ENCODE measurements at places on chromosomes 3 and 15.

DNA sequence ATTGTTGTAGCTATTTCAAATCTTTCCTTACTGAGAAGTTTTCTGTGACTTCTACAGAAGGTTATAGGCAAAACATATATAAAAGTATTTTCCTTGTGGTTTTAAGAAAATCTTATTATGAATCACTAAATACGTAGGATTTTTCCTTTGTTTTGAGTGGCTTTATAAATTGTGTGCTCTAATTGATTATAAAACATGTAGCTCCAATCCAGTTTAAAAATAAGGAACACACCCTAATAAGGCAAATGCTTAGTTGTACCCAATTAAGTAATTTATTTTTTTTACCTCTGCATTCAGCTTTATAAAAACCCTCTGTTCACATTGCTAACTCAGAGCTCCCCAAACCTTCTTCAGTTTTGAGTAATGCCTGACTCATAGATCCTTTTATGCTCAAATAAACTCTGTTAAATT is 408.0 kb downstream of the NAALADL2 start:
- no peak overlapping the region for H3K27ac ChIP-seq
- no peaks in the 10 kb centered on the region for H3K36me3 ChIP-seq
- H3K4me3 ChIP-seq, result no peak overlapping the region

- no peaks in the 10 kb centered on the region for H3K36me3 ChIP-seq
- no peaks in the 10 kb centered on the region for H3K27me3 ChIP-seq
- no peak overlapping the region for H3K4me3 ChIP-seq
- H3K4me1 ChIP-seq, result no peaks in the 10 kb centered on the region
- no peak overlapping the region for H3K27ac ChIP-seq
Observed at GRCh38 chr3:54698054-54698453, 229.8 kb downstream of the LRTM1 start.

- no peaks in the 10 kb centered on the region for H3K27me3 ChIP-seq
- no peak overlapping the region for H3K4me3 ChIP-seq
- no peak for DNase-seq
- H3K4me1 ChIP-seq, result no peaks in the 10 kb centered on the region
- H3K27ac ChIP-seq, result no peak overlapping the region
- no peaks in the 10 kb centered on the region for H3K36me3 ChIP-seq
Observed at GRCh38 chr3:144033240-144033589, 61.6 kb downstream of the DIPK2A start.

- no peak for DNase-seq
- no peak overlapping the region for H3K27ac ChIP-seq
- no peaks in the 10 kb centered on the region for H3K27me3 ChIP-seq
- H3K36me3 ChIP-seq, result no peaks in the 10 kb centered on the region
Observed at GRCh38 chr15:58148120-58148519, 9.9 kb downstream of the AQP9 start.

- H3K4me3 ChIP-seq, result no peak overlapping the region
- no peak overlapping the region for H3K27ac ChIP-seq
- H3K36me3 ChIP-seq, result no peaks in the 10 kb centered on the region
- DNase-seq, result peak; percentile 77
- H3K4me1 ChIP-seq, result no peaks in the 10 kb centered on the region
- H3K27me3 ChIP-seq, result no peaks in the 10 kb centered on the region
Observed at GRCh38 chr3:21752749-21753347, 1.8 kb upstream of the ZNF385D start.

DNA sequence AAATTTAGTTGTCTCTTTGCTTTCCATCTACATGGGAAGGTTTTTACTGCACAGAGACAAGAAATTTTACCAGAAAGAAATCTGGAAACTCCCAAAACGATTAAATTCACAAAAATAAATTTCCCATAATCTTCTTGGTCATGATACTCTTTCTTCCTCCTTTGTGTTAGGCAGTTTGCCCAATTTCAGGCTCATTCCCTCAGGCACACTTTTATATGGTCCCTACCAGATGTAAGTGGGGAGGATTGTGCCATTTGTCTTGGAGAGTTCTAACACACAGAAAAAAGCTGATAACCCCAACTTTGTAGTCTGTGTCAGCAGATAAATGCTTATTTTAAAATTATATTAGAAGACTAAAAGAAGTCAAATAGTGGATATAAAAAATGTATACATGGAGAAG is 49.1 kb upstream of the CCDC50 start:
- H3K4me3 ChIP-seq, result no peak overlapping the region
- H3K27ac ChIP-seq, result no peak overlapping the region
- no peaks in the 10 kb centered on the region for H3K4me1 ChIP-seq

DNA sequence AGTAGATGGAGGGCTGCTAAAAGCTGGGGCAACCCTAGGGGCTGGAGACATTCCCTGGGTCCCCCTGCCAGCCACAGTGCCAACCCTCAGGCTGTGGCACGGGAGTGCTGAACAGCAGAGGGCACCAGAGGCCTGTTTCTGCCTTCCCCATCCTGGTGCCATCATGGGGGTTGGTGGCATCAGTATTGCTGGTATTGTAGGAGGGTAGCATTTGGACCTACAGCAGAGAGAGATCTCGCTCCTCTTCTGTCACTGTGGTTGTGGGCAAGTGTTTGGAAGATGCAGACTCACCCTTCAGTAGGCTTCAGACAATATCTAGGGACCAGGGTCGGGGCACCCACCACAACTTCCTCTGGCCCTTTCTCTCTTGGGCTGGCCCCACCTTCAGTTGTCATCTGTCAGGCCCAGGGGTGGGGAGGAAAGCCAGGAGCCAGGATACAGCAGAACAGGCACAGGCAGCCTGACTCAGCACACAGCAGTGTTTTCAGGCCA is 123.5 kb downstream of the RPLP1 start:
- H3K36me3 ChIP-seq, result no peaks in the 10 kb centered on the region
- H3K27me3 ChIP-seq, result no peaks in the 10 kb centered on the region
- peak; percentile 31 for DNase-seq
- H3K4me3 ChIP-seq, result no peak overlapping the region

DNA sequence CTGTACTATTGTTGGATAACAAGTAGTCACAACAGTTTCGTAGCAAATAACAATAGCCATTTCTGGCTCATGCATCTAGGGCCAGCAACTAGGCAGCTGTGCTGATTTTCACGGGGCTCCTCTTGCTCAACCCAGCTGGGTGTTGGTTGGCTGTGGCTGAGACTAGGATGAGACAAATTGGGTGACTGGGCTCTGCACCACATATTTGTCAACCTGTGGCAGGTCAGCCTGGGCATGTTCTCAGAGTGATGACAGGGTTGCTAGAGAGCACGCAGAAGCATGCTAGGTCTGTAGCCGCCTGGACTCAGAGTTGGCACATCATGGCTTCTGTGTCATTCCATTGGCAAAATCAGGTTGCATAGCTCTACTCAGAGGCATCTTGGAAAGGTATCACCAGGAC is 175.9 kb downstream of the OTOL1 start:
- H3K27ac ChIP-seq, result peak overlapping the region; percentile 58
- H3K36me3 ChIP-seq, result no peaks in the 10 kb centered on the region
- H3K27me3 ChIP-seq, result no peaks in the 10 kb centered on the region
- no peak overlapping the region for H3K4me3 ChIP-seq
- DNase-seq, result peak; percentile 80

DNA sequence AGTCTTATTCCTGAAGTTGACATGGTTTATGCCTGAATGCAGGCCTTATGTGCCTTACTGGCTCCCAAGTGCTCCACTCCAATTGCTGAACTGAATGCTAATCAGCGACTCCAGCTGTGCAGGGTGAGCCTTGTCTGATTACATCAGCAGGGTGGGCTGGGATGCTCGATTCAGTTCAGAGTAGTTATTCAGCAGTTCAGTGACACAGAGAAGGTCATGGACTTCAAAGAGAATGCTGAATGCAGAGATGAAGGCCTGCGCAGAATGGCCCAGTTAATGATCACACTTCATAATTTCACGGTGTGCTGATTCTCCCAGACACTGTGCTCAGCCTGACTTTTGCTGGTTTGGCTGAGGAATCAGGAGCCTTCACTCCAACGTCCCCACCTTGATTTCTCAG is 63.6 kb downstream of the CLDN1 start:
- H3K4me3 ChIP-seq, result no peak overlapping the region
- DNase-seq, result peak; percentile 73
- peaks cover 35% of the 10 kb centered on the region for H3K4me1 ChIP-seq

- H3K27me3 ChIP-seq, result no peaks in the 10 kb centered on the region
- H3K4me1 ChIP-seq, result no peaks in the 10 kb centered on the region
- DNase-seq, result no peak
- H3K27ac ChIP-seq, result no peak overlapping the region
- no peaks in the 10 kb centered on the region for H3K36me3 ChIP-seq
Observed at GRCh38 chr15:52200831-52201365, 9.7 kb upstream of the GNB5 start.

GRCh38 chr15:61380270-61380669 is 151.2 kb upstream of the RORA start:
- H3K27ac ChIP-seq, result peak overlapping the region; percentile 14
- DNase-seq, result peak; percentile 54
- peaks cover 14% of the 10 kb centered on the region for H3K4me1 ChIP-seq
- H3K27me3 ChIP-seq, result no peaks in the 10 kb centered on the region
- no peak overlapping the region for H3K4me3 ChIP-seq

GRCh38 chr15:45386420-45386819 is 8.1 kb upstream of the GATM start:
- no peaks in the 10 kb centered on the region for H3K36me3 ChIP-seq
- no peak for DNase-seq
- H3K27me3 ChIP-seq, result no peaks in the 10 kb centered on the region
- H3K4me3 ChIP-seq, result no peak overlapping the region

DNA sequence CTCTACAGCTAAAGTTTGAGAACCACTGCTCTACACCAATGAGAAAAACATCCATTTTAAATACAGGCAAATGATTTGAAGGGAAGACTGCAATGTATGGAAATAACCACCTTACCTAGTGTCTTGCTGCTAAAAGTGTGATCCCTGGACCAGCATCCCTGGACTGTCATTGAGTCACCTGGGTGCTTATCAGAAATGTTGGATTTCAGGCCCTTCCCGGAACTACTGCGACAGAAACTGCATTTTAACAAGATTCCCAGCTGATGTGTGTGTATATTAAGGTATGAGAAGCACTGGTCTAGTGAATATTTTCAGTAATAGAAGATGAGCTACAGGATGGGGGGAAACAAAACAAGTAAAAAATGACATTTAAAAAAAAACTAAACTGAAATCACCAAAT is 324.1 kb downstream of the MECOM start:
- DNase-seq, result no peak
- H3K4me3 ChIP-seq, result no peak overlapping the region
- H3K36me3 ChIP-seq, result no peaks in the 10 kb centered on the region
- no peaks in the 10 kb centered on the region for H3K4me1 ChIP-seq

DNA sequence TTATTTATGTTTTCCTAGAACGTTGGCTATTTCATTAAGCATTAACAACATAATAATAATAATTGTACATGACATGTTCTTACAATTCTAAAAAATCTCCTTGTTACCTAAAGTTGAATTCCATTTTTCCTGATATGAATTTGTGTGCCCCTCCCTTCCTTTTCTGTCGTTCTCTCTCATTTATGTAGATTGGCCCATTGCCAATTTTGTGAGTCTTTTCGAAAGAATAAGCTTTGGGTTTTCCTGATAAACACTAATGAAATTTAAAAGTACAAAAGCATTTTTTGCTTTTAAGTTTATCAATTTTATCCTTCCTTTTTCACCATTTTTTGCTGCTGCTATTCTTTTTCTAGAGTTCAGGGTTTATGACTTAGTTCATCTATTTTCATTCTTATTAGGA is 44.9 kb downstream of the PRR23E start:
- no peaks in the 10 kb centered on the region for H3K36me3 ChIP-seq
- no peak overlapping the region for H3K27ac ChIP-seq
- H3K4me3 ChIP-seq, result no peak overlapping the region
- H3K4me1 ChIP-seq, result no peaks in the 10 kb centered on the region

DNA sequence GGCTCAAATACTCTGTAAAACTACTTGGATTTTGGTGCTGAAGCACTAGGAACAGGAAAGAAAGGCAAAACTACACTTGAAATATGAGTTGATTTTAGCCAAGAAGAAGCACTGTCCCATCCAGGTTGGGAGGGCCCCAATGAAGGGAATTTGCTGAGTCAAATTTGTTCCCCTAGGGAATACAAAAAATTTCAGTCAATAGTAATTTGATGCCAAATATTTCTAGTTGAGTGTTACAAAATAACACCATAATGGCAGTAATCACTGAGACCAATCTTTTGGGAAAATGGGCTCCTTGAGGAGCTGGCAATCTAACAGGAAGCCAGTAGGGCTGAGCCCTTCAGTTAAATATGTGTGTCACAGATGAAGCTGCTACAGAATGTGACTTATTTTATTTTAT is 896.9 kb downstream of the DIPK2A start:
- no peak for DNase-seq
- no peaks in the 10 kb centered on the region for H3K4me1 ChIP-seq
- H3K36me3 ChIP-seq, result no peaks in the 10 kb centered on the region
- H3K27me3 ChIP-seq, result no peaks in the 10 kb centered on the region
- no peak overlapping the region for H3K4me3 ChIP-seq

GRCh38 chr3:118813472-118813871 is 221.2 kb downstream of the IGSF11 start:
- H3K27me3 ChIP-seq, result no peaks in the 10 kb centered on the region
- no peaks in the 10 kb centered on the region for H3K4me1 ChIP-seq
- no peaks in the 10 kb centered on the region for H3K36me3 ChIP-seq
- no peak overlapping the region for H3K4me3 ChIP-seq
- no peak overlapping the region for H3K27ac ChIP-seq

DNA sequence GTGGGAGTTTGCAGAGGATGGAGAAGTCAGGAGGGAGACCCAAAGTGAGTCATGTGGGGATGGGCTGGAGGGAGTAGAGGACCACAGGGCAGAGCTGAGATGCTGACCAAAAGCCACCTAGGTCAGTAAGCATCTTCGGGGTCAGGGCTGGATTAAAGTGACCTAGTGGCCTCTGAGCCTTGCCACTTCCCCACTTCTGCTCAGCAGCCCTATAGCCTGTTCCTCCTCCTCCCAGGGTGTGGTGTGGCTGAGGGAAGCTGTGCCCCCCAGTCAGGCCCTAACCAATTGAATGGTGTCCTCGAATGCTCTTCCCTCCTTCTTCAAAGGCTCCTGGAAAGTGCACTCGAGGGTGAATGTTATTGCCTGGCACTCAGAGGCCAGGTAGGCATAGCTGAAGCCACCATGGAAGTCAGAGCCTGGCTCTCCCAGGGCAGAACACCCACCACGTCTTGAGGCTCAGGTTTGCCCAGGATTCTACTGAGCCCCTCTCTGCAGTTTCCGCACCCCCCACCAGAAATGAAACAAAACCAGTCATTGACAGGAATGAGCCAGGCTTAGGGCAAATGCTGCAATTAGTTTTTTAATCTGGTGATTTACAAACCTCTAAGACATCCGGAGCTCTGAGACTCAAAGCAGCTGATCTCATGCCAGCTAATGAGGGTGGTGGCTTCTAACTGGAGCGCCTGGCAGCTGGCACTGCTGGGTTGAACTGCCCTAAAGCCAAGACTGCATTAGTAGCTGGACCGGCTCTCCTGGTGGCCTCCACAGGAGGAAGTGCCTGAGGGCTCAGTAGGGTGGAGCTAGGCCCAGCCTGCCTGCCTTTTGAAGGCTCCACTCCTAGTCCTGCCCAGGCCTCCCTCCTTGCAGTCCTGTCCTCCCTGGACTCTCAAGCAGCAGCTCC is 26.0 kb upstream of the VIPR1 start:
- no peak overlapping the region for H3K4me3 ChIP-seq
- H3K27ac ChIP-seq, result no peak overlapping the region
- H3K36me3 ChIP-seq, result no peaks in the 10 kb centered on the region
- no peaks in the 10 kb centered on the region for H3K27me3 ChIP-seq
- no peak for DNase-seq
